ENCODE measurements at places on chromosomes 3 and 15.

DNA sequence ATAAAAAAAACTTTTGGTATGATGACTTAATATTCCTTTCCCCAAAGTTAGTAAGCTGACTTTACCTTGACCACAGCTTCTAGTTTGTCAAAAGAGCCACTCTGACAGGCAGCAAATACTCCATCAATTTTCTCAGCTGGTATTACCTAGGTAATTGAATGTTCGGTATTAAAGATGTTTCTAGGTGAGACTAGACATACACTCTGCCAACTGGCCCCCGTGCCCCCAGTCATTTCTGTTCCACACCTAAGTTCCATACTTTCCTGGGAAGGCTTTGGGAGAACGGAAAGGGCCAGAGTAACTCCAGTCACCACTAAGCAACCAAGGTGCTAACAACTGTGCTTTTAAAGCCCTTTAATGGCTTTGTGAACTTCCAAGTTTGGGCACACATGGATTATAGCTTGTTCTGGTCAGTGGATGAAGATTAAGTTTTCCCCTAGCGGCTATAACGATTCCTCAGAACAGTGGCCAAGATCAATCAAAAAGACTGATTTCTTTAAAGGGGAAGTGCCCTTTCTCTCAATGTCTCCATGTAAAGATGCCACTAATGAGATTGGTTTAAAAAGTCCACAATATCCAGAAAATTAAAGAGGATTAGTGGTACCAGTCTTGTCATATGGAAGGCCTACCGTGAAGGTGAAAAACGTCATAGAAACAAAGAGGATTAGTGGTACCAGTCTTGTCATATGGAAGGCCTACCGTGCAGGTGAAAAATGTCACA, 7.0 kb downstream of the EIF4A2 start:
- no peak for DNase-seq

GRCh38 chr3:50130436-50130835, 24.7 kb upstream of the SEMA3F start:
- DNase-seq, result no peak

- DNase-seq, result no peak
Observed at GRCh38 chr15:55737373-55737772, 5.6 kb downstream of the PRTG start.

DNA sequence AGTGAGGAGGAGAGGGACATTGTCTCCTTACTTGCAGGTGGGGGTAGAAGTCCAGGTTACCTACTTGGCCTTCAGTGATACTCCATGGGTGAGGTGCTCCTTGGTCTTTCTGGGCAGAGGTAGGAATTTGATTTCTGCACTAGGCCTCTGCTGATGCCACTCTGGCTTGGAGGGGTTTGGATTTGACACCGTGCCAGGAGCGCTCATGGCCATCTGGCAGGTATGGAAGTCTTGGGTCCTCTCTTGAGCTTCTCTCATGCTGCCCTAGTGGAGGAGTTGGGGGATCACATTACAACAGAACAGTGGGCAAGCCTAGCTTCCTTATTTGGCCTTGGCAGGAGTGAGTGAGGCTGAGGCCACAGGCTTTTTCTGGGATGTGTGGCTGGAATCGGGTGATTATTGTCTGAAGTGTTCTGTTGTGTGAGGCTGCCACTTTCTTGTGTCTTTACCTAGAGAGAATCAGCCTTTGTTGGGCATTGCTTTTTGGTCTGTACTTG, 525.0 kb downstream of the GABRG3 start:
- DNase-seq, result no peak

- peak; percentile 81 for DNase-seq
Observed at GRCh38 chr3:49415931-49416601, 3.8 kb downstream of the TCTA start.

- no peak for DNase-seq
Observed at GRCh38 chr3:170670504-170670903, 84.6 kb upstream of the SLC7A14 start.

GRCh38 chr3:5053021-5053831, 68.9 kb upstream of the ARL8B start:
- DNase-seq, result no peak

- DNase-seq, result no peak
Observed at GRCh38 chr3:48347500-48347899, 14.0 kb upstream of the SPINK8 start.

DNA sequence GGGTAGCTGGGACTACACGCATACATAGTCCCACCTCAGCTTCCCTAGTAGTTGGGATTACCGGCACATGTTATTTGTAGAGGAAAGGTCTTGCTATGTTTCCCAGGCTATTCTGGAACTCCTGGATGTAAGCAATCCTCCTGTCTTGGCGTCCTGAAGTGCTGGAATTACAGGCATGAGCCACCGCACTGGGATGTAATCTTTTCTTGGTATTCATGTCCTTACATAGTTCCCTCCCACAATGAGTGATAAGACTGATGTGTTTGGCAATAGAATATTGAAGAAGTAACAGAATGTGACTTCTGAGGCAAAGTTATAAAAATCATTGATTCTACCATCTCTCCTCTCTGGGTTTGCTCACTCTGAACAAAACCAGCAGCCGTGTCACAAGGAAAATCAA, 22.7 kb upstream of the ALCAM start:
- DNase-seq, result no peak

GRCh38 chr3:37558580-37558979, 303.1 kb upstream of the CTDSPL start:
- DNase-seq, result no peak

- no peak for DNase-seq
Observed at GRCh38 chr3:13200946-13201345, 127.7 kb upstream of the IQSEC1 start.

GRCh38 chr3:72462595-72463011, 385.6 kb downstream of the SHQ1 start:
- no peak for DNase-seq

DNA sequence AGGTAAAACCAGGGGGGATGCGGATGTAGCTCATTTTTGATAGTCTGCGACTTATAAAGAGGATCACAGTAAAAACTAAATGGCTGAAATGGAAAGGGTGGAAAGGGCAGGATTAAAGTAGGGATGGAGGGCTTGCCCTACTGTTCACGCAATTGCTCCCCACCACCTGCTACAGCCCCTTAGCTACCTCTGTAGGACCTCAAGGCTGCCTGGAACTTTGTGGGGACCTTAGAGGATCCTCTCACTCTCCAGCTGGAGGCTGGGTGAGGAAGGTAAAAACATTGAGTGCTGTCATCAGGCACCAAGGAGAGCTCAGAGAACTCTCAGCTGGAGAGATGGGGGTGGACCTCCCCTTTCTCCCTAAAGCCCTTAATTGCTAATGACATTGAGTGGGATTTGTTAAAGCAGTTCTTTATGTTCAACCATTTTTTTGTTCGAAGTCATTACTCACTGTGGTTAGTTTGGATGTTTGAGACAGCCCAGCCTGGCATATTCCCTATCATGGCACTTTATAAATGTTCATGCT, 213.0 kb downstream of the CLSTN2 start:
- DNase-seq, result no peak

DNA sequence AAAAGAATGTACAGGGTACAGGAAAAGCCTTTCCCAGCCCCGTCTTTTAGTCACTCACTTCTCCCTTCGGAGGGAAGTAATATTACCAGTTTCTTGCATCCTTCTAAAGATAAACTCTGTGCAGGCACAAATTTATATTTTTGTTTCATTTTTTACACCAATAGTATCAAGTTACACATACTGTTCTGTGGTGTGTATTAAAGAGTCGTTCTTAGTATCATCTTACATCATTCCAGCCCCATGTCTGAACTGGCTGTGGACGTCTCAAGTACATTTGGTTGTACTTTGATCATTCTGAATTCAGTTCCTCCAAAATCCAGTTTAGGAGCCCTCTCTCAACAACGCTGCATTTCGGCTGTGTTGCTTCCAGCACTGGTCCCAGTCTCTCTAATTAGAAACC, 68.7 kb downstream of the LMLN start:
- no peak for DNase-seq

- DNase-seq, result no peak
Observed at GRCh38 chr3:13495351-13495813, 15.3 kb downstream of the HDAC11 start.

DNA sequence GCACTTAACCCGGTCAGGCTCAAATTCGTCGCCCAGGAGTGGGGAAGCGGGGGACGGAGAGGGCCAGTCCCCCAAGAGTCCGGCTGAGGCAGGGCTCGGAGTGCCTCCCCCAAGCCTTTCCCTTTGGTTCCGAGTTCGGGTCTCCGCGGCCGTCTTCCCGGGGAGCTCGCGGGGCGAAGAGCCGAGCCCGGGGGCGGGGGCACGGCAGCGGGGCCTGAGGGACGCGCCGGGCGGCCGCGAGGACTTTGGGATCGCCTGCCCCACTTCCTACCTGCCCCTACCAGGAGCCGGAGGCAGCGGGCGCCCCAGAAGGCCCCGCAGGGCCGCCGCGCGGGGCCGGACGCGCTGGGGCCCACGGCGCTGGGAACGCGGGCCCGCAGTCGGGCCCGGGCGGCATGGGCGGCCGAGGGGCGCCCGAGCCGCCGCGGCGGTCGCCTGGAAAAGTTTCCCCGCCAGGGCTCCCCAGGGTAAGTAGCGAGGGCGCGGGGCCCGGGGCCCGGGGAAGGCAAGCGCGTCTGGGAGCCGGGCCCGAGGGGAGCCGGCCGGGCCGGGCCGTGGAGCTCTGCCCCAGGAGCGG, 2.8 kb downstream of the FURIN start:
- no peak for DNase-seq

DNA sequence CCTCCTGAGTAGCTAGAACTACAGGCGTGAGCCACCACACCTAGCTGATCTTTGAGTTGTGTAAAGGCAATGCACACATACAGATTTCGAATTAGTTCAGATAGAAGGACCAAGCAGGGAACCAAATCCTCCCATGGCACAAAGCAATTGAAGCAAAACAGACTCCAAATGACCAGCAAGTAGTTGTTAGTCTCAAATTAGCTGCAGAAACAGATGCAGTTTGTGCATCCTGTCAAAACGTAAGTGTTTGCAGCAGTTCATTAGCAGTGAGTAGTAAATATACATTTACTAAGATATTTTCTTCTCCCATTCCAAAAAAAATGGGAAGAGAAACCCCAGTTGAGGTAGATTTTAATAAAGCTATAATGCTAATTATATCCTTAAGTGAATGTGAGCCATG, 15.8 kb upstream of the FAM174B start:
- no peak for DNase-seq

DNA sequence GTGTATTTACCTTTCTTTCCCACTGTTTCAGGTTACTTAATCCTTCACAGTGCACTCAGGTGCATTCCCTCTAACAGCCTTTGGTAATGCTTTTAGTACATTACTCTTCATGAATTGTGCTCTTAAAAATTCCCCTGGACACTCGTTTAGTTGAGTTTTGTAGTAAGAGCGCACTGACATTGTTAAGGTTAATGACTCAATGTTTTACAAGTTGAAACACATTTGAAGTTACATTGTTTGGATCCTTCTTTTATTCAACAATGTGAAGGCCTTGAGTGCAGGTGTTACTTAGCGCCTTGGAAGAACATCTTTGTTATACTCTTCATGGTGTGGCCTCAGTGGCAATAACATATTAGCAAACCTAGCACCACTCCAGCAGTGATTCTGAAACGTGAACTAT, 739.6 kb downstream of the NAALADL2 start:
- no peak for DNase-seq

GRCh38 chr3:156071031-156071430, 49.3 kb upstream of the KCNAB1 start:
- no peak for DNase-seq

DNA sequence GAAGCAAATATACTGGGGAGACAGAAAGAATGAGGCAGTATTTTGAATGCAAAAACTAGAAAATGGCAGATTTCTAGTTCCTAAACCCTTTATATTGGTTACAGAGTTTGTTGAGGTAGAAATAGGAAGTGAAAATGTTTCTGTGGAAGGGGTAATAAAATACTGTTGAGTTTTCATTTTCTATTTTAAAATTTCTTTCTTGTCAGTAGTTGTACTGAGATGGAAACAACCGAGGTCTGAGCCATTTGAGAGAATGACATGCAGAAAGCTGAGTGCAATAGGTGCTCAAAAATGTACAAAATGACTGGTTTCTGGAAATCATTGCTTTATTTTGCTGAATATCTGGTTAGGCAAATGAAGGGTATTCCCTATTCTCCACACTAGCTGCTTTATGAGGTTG, 361.4 kb downstream of the CHL1 start:
- no peak for DNase-seq

DNA sequence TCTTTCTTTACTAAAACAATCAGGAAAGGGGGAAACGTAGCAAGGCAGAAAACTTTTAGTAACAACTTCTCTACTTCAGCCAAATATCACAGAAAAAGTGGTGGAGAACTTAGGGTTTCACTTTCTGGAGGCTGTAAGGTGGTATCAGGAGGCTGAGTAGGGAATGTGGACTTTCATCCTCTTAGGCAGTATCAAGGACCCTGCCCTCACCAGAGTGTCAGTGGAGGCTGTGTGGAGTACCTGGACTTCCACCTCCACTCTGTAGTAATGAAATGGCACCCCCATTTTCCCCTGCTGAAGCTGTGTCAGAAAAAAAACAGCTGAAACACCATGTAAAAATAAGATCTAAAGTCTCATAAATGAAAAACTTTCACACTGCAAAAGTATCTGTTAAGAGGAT, 11.2 kb upstream of the HHLA2 start:
- no peak for DNase-seq

- no peak for DNase-seq
Observed at GRCh38 chr3:71441217-71441924, 142.2 kb downstream of the FOXP1 start.

DNA sequence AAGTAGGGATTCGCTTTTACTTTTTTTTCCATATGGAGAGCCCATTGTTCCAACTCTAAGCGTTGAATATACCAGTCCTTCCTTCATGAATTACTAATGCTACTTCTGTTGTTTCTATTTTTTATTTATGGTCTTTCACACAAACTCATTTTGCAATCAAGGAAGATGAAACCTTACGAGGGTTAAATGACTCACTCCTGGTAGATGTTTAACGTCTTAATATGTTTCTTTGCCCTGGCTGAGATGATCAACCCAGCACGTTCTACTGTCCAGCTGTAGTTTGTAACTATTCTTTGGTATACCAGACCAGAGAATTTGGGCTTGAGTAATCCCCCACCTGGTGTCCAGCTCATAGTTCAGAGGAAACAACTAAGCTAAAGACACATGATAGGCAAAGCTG, 23.1 kb downstream of the CDCP1 start:
- DNase-seq, result no peak

- no peak for DNase-seq
Observed at GRCh38 chr3:105688821-105689220, 180.0 kb downstream of the CBLB start.

DNA sequence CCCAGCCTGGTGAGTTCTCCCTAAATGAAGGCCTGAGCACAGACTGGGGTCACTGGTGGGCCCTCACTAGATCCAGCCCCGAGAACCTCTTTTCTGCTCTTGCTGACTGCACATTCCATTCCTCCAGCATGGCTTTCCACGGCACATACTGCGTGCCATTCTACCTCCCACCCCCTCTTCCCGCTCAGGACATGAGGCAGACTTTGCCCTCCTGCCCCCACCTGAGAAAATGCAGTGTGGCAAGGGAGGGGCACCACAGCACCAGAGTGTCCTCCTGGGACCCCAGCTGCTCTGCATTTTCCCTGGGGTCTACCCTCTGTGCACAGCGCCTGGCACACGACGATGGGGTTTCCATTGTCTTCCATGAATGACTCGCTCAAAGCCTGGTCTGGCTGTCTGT, 6.1 kb upstream of the SLCO2A1 start:
- DNase-seq, result no peak

GRCh38 chr3:71305231-71306206, 278.0 kb downstream of the FOXP1 start:
- peak; percentile 14 for DNase-seq

Data from T-cell (primary cell).